ENCODE measurements at places on chromosomes 5 and 9.
A peak's percentile ranks its signal among the peaks of the same experiment; 100 is the strongest.

DNA sequence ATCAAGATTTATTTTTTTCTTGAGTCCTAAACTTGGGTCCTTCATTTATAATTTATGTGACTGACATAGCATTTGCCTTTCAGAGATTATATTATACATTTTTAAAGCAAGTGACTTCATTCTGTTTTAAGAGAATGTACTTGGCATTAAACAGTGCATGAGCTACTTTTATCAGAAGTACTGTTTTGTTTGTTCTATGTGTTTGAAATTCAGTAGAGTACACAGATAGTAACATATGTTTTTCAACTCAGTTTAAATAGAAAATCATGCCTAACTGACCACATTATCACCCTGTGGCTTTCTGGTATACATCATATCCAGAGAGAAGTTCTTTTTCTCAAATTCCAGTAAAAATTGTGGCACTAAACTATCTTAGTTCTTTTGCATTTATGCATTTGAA lies 335.3 kb upstream of the CDH18 start:
- DNase-seq = no peak

GRCh38 chr9:91376239-91376638 lies 14.5 kb upstream of the AUH start:
- DNase-seq = no peak

DNA sequence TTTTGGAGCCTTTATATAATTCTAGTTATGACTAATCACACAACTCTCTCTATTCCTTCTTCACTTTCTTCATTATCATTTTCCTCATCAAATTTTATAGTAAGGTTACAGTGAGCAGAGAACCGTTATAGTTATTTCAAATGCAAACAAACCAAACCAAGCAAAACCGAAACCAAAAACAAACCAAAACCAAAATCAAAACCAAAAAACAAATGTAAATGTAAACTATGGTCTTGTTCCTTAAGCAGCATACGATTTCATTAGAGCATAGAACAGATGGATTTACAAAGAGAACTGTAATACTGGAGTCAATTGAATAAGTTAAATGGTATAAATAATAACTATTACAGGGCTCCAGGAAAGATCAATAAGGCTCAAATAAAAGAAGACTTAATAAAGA lies 447.1 kb downstream of the LRRC70 start:
- DNase-seq = no peak

DNA sequence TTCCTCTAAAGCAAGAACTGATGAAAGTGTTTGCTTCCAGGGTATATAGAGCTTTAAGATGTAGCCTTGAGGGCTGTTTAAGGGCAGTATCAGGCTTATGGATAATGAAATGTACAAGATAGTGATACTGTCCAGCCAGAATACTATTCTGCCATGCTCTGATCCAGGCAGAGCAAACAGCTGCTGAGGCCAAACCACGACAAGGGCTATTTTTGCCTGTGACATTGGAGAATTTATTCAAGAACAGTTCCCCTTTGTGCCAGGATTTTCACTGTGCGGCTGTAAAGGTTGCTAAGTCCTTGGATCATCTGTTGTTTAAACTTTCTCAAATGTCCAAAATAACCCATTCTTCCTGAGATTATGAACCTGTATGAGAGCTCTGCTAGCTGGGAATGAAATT lies 70.4 kb downstream of the OTP start:
- DNase-seq = no peak

GRCh38 chr9:37942621-37943344 lies 38.9 kb upstream of the SLC25A51 start:
- no peak for DNase-seq

DNA sequence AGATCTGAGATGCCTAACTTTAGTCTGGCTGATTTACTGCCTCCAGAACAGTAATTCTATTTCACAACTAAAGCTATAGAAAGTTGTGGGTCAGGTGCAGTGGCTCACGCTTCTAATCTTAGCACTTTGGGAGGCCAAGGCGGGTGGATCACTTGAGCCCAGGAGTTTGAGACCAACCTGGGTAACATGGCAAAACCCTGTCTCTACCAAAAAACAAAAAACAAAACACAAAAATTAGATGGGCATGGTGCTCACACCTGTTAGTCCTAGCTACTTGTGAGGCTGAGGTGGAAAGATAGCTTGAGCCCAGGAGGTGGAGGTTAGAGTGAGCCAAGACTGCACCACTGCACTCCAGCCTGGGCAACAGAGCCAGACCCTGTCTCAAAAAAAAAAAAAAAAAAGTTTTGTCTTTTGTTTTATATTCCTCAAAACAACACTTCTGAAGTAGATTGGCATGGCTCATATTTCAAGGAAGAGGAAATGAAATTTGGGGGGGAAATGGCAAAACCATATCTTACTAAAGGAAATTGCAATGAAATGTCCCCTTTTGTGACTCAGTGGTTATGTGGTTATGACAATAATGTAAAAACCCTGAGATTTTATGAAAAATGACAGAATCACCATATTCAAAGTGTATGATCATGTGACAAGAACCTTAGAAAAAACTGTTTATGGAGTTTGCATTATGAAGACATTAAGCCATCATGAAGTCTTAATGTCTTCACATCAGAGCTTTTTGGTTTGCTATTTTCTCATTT lies 16.2 kb downstream of the FNBP1 start:
- no peak for DNase-seq

DNA sequence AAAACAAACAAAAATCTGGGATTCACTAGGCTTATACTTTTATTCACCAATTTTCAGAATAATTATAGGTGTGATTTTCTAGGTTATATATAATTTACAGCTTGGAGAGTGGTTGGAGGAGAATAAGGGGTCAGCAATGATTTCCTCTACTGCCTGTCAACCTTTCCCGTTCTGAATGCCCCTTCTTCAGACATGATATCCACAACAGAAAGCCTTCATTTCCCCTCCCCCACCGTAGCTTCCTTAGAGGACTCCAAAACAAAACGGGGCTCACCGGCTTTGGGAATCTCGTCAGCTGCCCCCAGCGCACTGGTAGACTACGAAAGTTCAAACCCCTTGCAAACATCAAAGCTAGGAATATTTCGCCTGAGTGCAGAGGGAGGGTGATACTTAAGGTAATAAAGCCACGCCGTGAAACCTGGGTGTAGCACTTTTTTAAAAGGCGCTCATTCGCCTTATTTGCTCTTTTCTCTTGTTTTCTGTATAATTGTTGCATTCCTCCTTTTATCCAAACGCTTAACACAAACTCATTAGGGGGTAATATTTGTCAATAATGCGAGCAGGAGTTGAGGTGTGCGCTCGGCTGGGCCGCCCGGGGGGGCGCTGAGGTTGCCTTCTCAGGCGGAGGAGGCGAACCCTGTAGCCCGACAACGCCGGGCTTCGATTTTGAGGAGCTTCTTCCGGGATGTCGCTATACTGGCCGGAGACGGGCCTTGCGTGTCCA lies 2.4 kb downstream of the OTP start:
- DNase-seq = no peak

DNA sequence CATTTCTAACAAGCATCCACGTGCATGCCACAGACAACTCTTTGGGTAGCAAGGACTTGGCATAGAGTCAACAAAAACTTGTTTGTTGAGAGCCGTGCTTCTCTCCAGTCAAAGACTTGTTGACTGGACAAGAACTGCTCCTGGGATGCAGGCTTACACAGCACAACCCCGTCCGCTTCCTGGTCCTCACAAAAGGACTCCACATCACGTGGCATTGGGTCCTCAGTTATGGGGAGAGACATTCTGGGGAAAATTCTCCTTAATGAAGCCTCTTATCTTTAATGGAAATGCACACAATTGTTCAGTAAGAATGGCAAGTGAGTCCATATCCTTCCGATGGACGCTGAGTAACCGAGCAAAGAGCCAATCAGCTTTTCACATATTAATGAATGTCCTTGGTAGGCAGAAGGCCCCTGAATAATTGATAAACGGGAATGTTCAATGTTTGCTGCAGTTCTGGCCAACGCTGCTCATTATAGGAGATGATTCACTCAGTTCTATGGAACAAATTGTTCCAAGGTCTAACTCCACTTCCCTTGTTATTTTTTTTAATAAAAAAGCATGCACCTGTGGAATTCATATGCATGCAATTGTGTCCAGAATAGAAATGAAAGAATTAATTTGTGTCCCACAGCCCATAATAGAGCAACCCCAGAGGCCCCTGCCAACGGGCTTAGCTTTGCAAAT lies 97.0 kb upstream of the ZNF366 start:
- no peak for DNase-seq

DNA sequence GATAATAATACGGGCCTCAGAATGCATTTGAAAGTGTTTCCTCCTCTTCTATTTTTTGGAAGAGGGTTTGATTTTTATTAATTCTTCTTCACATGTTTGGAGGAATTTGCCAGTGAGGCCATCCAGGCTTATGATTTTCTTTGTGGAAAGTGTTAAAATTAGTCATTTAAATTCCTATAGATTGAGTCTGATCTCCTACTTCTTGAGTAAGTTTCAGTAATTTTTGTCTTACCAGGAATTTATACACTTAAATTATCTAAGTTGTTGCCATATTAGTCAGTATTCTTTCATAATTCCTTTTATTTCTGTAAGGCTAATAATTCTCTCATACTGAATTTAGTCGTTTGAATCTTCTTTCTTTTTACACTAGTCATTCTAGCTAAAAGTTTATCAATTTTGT lies 25.2 kb upstream of the HAPLN1 start:
- DNase-seq = no peak

GRCh38 chr5:178416919-178417318 lies 173.3 kb downstream of the COL23A1 start:
- no peak for DNase-seq

DNA sequence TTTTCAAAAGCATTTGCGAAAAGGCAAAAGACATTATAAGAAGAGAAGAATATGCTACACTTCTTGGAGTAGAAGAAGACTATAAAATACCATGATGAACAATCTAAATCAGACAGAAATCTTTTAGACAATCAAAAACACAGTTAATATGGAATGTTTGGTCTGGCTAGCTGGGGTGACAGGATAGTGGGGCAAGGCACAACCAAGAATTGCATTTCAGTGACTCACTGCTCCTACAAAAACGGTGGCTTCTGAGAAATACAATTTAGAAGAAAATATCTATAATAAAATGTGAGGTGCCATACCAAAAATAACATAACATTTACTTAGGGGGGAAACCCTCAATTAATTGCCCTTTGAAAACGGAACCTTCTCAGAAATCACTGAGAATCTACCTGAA lies 363.4 kb downstream of the NPR3 start:
- no peak for DNase-seq

DNA sequence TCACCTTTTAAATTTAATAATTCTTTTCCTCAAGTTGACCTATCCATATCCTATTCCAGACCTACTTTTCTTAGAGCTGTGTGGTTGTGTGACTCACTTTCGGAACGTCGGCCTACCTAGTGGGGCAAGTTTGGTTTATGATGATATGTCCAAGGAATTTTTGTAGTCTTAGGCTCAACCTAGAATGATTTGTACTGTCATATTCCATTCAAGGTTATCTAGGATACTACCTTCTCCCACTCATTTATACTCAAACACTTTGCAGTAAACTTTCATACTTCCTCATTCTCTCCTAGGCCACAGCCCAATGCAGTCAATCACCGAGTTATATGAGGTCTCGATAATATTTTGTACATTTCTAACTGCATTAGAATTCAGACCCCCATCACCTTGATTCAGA lies 61.9 kb downstream of the PIK3R1 start:
- DNase-seq = no peak

DNA sequence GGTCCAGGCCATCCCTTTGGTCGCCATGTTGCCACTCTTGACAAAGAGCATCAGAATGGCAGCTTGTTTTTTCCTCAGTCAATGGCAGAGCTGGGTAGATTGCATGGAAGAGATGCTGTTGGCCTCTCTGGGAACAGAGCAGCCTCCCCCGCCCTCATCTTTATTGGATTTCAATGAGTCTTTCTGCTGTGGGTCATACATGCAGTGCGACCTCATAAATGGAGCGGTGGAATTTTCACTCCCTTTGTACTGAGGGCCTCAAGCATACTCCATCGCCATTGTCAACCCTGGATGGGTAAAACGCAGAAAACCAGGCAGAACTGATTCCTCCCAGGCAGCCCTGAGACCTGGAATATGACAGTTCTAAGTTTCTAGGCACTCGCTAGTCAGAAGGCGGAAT lies 71.8 kb downstream of the ZNF618 start:
- DNase-seq = no peak

DNA sequence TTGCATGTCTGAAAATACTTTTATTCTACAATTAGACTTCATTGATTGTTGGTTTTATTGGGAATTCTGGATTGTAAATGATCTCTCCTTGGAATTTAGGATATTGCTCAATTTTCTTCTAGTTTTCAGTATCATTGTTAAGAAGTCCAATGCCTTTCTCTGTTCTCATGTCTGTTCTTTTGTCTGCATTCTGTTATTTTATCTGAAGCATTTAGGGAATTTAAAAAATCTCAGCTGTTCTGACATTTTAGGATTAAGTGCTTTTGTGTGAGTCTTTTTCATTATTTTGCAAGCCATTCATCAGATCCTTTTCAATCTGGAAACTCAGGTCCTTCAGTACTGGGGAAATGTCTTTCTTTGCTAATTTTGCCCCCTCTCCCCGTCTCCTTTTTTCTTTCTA lies 4.4 kb upstream of the FER start:
- DNase-seq = no peak

DNA sequence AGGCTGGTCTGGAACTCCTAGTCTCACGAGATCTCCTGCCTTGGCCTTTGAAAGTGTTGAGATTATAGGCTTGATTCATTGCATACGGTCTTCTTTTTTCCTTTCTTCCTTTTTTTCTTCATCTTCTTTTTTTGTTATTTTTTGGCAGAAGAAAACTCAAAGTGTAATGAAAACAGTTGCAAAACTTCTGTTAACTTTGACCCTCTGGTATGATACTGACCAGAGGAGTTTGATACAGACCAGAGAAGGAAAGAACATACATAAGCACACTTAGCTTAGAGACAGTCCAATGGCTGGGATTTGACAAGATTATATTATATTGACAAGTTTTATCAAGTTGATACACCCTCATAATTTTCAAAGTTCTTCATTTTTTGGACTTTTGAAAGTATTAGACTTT lies 181.2 kb downstream of the NFIB start:
- no peak for DNase-seq

DNA sequence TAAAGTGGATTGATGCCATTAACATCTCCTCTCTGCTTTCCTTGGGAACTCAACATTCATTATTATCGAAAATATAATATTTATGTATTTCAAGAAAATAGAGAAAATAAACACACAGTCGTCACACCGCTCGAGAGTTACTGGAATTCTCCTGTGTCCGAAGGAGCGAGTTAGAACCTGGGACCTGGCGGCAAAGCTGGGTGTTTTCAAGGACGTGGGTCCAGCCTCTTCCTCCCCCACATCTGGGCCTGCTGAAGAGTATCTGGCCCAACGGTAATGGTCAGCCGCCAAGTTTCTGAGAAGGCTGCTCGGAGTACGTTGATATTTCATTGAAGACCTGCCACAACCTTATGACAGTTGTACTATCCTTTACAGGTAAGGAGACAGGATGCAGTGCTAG lies 47.9 kb downstream of the IRX2 start:
- no peak for DNase-seq

GRCh38 chr5:96729156-96729555 lies 67.0 kb downstream of the CAST start:
- no peak for DNase-seq

- DNase-seq = peak; percentile 18
Measured at GRCh38 chr5:173618927-173619519, 2.6 kb upstream of the BOD1 start.

Data from occipital lobe (tissue), 3 donors.